ENCODE measurements at places on chromosomes 6 and 20.
A peak's percentile ranks its signal among the peaks of the same experiment; 100 is the strongest.

DNA sequence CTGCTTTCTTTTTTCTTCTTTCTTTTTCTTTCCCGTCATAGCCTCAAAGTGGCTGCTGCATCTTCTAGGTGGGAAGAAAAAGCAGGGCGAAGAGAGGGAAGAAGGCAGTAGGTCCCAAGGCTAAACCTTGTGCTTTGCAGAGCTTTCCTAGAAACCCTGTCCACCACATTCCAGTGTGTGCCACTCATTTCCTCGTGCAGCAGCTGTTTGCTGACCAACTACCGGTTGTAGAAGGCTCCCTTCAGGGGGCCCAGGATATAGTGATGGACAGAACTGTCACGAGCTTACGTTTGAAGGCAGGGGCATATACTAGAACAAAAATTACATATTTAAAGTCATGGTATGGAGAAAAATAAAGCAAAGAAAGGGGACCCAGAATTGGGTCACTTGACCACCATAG is 103.0 kb downstream of the SASH1 start:
- no peak for DNase-seq

- DNase-seq = no peak
Measured at GRCh38 chr20:37630993-37631392, 62.8 kb upstream of the CTNNBL1 start.

GRCh38 chr6:39296745-39297640 is 17.2 kb downstream of the KCNK17 start:
- DNase-seq = no peak

DNA sequence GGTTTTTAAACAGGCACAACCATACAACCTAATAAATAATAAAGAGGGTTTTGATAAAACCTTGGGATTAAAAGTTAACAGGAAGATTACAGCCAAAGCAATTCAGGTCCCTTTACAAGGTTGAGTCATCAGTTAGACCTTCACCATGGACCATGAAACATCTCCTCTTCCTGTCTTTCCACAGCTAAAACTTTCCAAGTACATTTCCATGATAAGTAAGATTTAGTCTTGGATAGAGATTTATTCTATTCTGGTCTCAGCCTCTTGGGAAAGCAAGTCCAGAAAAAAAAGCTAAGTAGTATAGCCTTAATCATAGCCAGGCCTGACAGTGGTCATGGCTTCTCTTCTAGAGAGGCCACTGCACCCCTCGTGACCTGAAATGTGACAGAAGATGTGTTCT is 2.9 kb upstream of the PRSS35 start:
- DNase-seq = no peak

- DNase-seq = no peak
Measured at GRCh38 chr6:152975204-152975915, 7.5 kb downstream of the FBXO5 start.

- no peak for DNase-seq
Measured at GRCh38 chr6:117919275-117919674, 12.2 kb downstream of the SLC35F1 start.

- no peak for DNase-seq
Measured at GRCh38 chr20:5989539-5989938, 39.1 kb downstream of the MCM8 start.

GRCh38 chr6:50890579-50890978 is 71.9 kb downstream of the TFAP2B start:
- DNase-seq = no peak

GRCh38 chr6:147395158-147395557 is 113.3 kb upstream of the SAMD5 start:
- no peak for DNase-seq

- no peak for DNase-seq
Measured at GRCh38 chr20:3751305-3751674, 16.3 kb downstream of the ADISSP start.

- DNase-seq = no peak
Measured at GRCh38 chr6:73169633-73170032, 55.7 kb downstream of the KHDC1L start.

GRCh38 chr6:105994118-105994590 is 92.0 kb upstream of the PRDM1 start:
- peak; percentile 42 for DNase-seq

- no peak for DNase-seq
Measured at GRCh38 chr6:50288881-50289280, 239.2 kb upstream of the DEFB112 start.

- no peak for DNase-seq
Measured at GRCh38 chr6:45717027-45717426, 298.6 kb downstream of the CLIC5 start.

- DNase-seq = no peak
Measured at GRCh38 chr20:7087803-7088202, 320.3 kb downstream of the BMP2 start.

GRCh38 chr6:78483553-78484197 is 383.7 kb upstream of the IRAK1BP1 start:
- no peak for DNase-seq

DNA sequence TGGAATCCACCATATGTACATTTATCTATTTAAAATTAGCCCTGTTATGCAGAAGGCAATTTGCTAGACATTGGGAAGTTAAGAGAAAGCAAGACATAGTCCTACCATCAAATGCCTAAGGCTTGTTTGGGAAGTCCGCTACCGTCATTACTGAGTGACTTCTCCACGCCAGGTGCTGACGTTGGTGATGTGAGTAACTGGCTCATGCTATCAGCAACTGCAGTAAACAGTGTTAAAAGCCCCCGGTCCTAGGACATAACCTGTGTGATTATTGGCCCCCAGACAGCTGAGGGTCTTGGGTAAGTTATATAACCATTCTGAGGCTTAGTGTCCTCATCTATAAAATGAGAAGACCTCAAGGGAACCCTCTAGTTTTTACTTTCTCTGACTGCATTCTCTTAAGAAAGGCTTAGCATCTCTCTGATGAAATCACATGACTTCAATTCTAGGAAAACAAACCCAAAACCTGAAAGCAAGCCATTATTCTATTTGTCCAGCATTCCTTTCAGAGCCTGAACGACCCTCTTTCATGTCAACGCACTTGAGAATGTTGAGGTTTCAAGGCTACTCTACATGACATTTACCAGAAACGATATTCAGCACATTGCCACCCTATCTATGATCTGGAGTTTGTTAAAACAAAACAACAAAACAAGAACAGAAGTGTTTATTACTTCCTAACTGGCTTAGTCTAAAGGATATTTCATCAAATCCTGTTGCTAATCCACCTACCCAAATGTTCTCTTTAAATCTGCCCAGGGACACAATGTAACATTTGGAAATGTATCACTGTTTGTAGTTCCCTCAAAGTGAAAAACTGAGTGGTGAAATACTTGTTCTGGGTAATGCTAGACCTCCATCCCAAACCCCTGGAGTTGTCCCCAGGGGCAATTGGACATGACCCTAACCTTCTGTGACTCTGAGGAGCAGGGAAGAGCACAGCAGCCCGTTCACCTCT is 133.8 kb downstream of the BTBD3 start:
- no peak for DNase-seq

GRCh38 chr6:129672881-129673631 is 36.9 kb downstream of the ARHGAP18 start:
- no peak for DNase-seq

DNA sequence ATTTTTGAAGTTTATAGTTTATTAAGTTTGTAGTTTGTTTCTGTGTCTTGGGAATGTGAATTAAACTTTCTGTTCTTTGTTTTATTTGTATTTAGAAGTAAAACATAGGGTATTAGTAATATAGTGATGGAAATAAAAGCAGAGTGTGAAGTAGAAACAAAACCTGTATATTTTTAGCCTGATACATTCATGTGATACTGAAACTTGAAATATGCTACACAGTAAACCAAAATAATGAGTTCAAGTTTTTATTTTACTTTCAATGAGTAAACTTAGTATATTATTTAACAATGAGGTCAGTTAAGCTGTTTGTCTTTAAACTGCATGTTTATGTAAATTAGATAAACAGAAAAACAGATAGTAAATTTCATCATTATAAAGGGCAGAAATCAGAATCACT is 1592.6 kb downstream of the GRIK2 start:
- DNase-seq = no peak

DNA sequence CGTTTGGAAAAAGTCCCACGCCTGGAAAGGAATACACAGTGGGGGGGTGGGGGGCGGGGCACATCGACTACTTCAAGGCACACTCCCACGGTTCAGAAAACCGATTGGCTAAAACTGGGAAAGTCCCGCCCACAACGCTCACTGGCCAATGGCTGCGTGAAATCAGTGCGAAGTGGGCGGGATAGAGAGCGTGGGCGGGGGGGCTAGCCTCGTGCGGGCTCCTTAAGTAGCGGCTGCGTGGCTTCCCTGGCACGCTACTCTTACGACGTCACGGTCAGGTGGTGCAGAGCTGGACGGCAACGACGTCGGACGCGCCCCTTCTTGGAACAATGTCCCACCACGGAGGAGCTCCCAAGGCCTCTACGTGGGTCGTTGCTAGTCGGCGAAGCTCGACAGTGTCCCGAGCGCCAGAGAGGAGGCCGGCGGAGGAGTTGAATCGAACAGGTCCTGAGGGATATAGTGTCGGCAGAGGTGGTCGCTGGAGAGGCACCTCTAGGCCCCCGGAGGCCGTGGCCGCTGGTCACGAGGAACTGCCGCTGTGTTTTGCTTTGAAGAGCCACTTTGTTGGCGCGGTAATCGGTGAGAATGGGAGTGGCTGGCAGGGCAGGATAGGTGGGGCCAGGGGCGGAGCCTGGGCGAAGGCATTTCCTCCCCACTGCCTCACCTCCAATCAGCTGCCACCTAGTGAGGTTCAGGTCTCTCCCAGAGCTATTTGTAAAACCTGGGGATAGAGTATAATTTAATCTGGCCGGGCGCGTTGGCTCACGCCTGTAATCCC is at the start of gene DDX43:
Gene DDX43 (plus strand): TSS at position 252 of the 778 bp plus-strand sequence. CDS start 78 bp downstream, at position 330.
- peak; percentile 13 for DNase-seq

GRCh38 chr6:5302995-5303622 is 41.8 kb downstream of the FARS2 start:
- peak; percentile 62 for DNase-seq

DNA sequence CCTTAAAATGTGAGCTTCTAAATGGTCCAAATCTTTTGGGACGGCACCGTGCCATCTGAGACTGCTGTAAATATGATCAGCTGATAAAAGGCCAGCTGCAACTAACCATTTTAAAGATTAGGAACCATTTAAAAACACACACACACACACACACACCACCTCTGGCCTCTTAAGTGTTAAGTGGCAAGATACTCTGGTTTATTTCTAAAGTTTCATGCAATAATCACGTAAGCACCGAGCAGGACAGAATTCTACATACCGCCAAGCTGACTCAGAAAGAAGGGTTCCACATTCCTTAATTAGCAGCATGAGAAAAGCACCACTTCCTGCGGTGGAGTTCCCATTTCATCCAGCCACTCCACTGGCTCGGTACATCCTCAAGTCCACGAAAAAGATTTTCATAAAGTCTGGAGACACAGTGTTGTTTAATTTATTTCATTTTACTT is 17.8 kb upstream of the ZNF217 start:
- DNase-seq = no peak

- no peak for DNase-seq
Measured at GRCh38 chr6:21801446-21802174, 208.1 kb downstream of the SOX4 start.

DNA sequence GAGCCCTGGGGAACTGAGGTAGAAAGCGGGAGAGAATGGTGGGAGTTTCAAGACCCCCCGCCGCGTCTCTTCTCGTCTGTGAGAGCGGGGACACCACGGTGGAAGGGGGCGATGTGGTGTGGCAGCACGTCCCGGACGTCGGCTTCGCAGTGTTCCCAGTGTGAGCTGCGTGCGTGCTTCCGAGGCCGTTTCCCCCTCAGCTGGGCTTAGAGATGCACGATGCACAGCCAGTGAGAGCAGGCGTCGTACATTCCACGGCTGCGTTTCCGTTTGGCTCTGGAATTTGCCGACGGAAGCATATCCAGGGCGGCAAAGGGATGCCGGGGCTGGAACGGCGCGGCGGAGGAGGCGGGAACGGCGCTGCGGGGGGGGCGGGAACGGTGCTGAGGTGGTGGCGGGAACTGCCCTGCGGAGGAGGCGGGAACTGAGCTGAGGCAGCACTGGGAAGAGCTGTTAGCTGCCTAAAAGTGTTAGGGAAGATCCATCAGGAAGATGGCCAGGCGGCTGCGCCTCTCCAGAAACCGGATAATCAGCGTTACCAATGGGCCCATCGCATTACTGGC is 37.7 kb downstream of the KIF25 start:
- DNase-seq = no peak

- DNase-seq = no peak
Measured at GRCh38 chr6:54786154-54786553, 60.4 kb upstream of the FAM83B start.

- DNase-seq = no peak
Measured at GRCh38 chr6:134309227-134309626, 8.7 kb downstream of the SGK1 start.

DNA sequence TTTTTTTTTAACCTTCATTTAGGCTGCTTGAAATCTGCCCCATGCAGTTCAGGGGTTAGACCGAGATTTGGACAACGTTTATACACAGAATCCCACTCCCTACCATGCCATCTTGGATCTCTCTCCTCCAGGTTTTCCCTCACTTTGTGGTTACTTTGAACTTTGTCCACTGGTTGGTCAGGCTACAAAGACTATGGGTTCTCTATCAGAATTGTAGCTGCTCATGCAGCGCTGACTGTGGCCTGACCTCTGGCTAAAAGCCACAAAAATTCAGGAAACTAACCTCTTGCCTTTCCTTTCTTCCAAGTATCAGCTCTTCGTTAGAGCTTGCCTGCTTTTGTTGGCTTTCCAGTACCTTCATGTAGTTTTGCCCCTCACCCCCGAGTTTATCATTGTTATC is 44.9 kb upstream of the KCNG1 start:
- no peak for DNase-seq

DNA sequence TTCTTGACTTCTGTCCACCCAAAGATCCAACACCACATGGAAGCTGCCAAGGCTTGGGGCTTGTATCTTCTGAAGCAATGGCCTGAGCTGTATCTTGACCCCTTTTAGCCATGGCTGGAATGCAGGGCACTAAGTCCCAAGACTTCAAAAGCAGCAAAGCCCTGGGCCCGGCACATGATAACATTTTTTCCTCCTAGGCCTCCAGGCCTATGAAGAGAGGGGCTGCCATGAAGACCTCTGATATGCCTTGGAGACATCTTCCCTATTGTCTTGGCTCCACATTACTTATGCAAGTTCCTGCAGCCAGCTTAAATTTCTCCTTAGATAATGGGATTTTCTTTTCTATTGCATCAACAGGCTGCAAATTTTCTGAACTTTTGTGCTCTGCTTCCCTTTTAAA is 1252.6 kb upstream of the CITED2 start:
- DNase-seq = no peak
